ENCODE measurements at places on chromosomes 4 and X.

GRCh38 chr4:186659935-186660334, 63.7 kb downstream of the FAT1 start:
- no peaks in the 10 kb centered on the region for H3K27me3 ChIP-seq
- H3K4me3 ChIP-seq: peak overlapping the region; percentile 41
- no peak overlapping the region for H3K27ac ChIP-seq
- DNase-seq: no peak
- peaks cover 34% of the 10 kb centered on the region for H3K4me1 ChIP-seq

DNA sequence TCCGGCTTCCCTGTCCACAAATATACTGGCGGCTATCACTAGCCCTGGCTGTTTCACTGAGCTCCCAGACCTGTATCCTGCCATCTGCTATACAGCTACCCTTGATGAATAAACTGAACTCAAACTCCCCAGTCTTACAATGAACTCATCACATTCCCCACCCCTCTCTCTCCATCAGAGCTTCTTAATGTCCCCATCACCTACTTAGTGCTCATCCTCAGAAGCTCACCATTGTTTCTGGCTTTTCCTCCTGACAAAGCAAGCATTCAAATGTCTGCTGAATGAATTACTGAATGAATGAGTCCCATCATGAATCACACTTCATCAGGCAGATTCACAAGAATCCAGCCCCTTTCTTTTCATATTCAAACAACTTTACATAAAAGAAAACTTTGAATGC, 5.7 kb upstream of the DGAT2L6 start:
- no peaks in the 10 kb centered on the region for H3K36me3 ChIP-seq
- no peak overlapping the region for H3K4me3 ChIP-seq
- peaks cover 19% of the 10 kb centered on the region for H3K4me1 ChIP-seq

DNA sequence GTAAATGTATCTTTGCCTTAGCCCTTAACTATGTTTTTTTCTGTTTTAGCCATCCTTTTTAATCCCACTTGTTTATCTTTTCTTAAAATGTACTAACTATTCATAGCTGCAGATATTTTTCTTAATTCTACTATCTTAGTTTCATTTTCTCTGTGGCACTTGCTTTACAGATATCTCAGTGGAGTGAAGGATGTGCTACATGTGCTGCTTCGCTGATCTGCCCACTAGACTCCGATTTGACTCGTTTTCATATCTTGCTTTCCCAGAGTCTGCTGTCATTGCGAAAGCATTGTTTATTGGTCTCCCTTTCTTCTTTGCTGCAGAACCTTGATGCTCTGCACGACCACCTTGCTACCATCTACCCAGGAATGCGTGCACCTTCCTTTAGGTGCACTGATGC, 30.6 kb downstream of the GUCY1B1 start:
- no peaks in the 10 kb centered on the region for H3K27me3 ChIP-seq
- peaks cover 5% of the 10 kb centered on the region for H3K36me3 ChIP-seq
- H3K27ac ChIP-seq: no peak overlapping the region
- H3K4me3 ChIP-seq: no peak overlapping the region
- DNase-seq: no peak

DNA sequence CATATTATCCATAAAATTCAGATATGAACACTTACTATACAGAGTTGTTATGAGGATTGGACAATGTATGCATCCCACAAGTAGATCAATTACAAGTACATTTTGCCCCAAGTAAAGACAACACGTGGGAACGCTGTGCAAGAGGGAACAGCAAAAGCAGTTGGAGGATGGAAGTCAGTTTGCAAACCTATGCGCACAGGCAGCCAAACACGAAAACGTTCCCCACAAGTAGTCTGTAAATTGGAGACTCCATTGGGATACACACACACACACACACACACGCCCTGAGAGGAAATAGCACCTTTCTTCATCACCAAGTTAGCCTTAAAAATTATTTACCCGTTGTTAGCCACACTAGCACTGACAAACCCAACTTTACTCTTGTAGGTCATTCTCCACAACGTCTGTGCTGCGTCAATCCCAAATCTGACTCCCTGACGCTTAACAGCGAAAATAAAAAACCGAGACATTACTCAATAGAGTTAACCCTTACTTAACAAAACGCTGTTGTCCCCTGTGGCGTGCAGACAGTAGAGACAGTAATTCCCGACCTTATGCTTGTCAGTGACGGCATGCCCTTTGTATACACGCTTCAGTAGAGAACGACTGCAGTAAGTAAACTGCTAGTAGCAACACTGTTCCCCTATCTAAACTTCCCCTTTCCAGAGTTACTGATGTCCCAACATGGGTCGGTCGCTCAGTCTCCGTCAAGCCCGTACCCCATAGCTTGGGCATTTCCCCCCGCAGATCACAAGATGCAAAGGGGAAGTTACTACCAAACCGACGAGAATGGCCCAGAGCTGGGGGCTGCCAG, 730 bp downstream of the MANBA start:
- peak; percentile 26 for DNase-seq
- no peaks in the 10 kb centered on the region for H3K27me3 ChIP-seq
- peaks cover 20% of the 10 kb centered on the region for H3K36me3 ChIP-seq

GRCh38 chr4:1155314-1155713, 17.1 kb downstream of the SPON2 start:
- H3K4me3 ChIP-seq: peak overlapping the region; percentile 57
- H3K27ac ChIP-seq: no peak overlapping the region
- H3K27me3 ChIP-seq: peaks cover 46% of the 10 kb centered on the region

- H3K4me3 ChIP-seq: no peak overlapping the region
- no peaks in the 10 kb centered on the region for H3K27me3 ChIP-seq
- H3K27ac ChIP-seq: no peak overlapping the region
These were observed 11.4 kb upstream of the UBA1 start for GRCh38 chrX:47182106-47182700.

GRCh38 chr4:52317361-52317879, 266.3 kb downstream of the SPATA18 start:
- no peak overlapping the region for H3K4me3 ChIP-seq
- H3K27me3 ChIP-seq: no peaks in the 10 kb centered on the region
- H3K36me3 ChIP-seq: no peaks in the 10 kb centered on the region
- DNase-seq: no peak

GRCh38 chrX:154785716-154786115, 19.6 kb downstream of the MPP1 start:
- peaks cover 85% of the 10 kb centered on the region for H3K27me3 ChIP-seq
- peaks cover 5% of the 10 kb centered on the region for H3K36me3 ChIP-seq
- H3K4me3 ChIP-seq: no peak overlapping the region
- H3K27ac ChIP-seq: no peak overlapping the region
- DNase-seq: no peak
- peaks cover under 1% of the 10 kb centered on the region for H3K4me1 ChIP-seq

GRCh38 chr4:37415845-37416369, 171.4 kb downstream of the NWD2 start:
- no peak for DNase-seq
- no peak overlapping the region for H3K4me3 ChIP-seq
- H3K27me3 ChIP-seq: no peaks in the 10 kb centered on the region
- H3K27ac ChIP-seq: no peak overlapping the region
- no peaks in the 10 kb centered on the region for H3K4me1 ChIP-seq
- H3K36me3 ChIP-seq: no peaks in the 10 kb centered on the region

GRCh38 chrX:98405376-98405775, 1521.7 kb downstream of the RPA4 start:
- H3K4me1 ChIP-seq: no peaks in the 10 kb centered on the region
- H3K27me3 ChIP-seq: no peaks in the 10 kb centered on the region

- no peak overlapping the region for H3K27ac ChIP-seq
- no peaks in the 10 kb centered on the region for H3K4me1 ChIP-seq
- H3K27me3 ChIP-seq: peaks cover 54% of the 10 kb centered on the region
- no peak for DNase-seq
- H3K36me3 ChIP-seq: no peaks in the 10 kb centered on the region
These were observed 65.3 kb upstream of the WDR1 start for GRCh38 chr4:10181745-10182445.

DNA sequence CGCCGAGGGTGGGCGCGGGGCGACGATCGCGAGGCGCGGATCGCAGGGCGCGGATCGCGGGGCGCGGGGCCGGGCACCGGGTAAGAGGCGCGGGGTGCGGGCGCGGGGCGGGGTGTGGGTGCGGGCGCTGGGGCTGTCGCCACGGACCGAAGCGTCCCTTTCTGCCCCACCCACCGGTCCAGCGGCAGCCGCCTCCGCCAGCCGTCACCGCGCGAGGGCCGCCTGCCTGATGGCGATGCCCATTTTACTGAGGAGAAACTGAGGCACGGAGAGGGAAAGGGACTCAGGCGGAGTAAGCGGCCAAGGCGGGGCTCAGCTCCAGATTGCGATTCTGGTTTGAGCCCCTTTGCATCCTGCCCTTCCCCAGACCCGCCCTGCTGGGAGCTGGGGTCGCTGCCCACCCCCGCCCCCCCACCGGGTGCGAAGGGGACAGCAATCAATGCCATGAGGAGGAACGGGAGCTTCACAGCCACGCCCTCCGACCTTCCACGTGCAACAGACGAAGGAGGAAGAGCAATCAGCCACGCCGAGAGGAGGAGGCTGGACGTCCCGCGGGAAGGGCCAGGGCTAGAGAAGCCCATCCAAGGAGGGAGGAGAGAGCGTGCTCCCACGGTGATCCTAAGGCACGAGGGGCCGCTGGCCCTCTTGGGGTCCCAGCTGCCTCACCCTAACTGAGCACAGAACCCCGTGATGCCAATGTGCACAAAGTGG, 10.9 kb upstream of the MAN2B2 start:
- peaks cover 8% of the 10 kb centered on the region for H3K4me1 ChIP-seq
- H3K27ac ChIP-seq: no peak overlapping the region
- no peak overlapping the region for H3K4me3 ChIP-seq
- no peak for DNase-seq

DNA sequence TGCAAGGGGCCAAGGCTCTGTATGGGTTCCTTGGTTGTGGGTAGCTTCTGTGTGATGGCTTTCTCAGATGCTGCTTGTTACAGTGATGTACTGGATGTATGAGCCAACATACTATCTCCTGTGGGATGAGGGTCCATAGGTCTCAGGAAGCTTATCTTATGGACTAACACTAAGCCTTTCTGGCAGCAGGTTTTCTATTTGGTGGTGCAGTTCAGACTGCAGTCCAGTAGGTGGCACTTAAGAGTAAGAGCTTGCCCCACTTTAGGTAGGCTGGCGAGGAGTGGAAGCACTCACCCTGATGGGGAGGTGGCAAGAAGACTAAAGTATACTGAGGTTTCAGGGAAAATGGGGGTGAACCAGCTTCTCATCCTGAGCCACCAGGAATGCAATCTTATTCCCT, 306.7 kb upstream of the MAOA start:
- H3K4me3 ChIP-seq: no peak overlapping the region
- no peak overlapping the region for H3K27ac ChIP-seq
- no peaks in the 10 kb centered on the region for H3K4me1 ChIP-seq
- H3K36me3 ChIP-seq: no peaks in the 10 kb centered on the region
- DNase-seq: peak; percentile 46
- peaks cover 13% of the 10 kb centered on the region for H3K27me3 ChIP-seq

GRCh38 chr4:11463707-11464106, 35.0 kb upstream of the HS3ST1 start:
- H3K36me3 ChIP-seq: peaks cover 3% of the 10 kb centered on the region
- peaks cover 13% of the 10 kb centered on the region for H3K4me1 ChIP-seq
- no peak for DNase-seq
- H3K27me3 ChIP-seq: no peaks in the 10 kb centered on the region
- no peak overlapping the region for H3K4me3 ChIP-seq
- no peak overlapping the region for H3K27ac ChIP-seq

DNA sequence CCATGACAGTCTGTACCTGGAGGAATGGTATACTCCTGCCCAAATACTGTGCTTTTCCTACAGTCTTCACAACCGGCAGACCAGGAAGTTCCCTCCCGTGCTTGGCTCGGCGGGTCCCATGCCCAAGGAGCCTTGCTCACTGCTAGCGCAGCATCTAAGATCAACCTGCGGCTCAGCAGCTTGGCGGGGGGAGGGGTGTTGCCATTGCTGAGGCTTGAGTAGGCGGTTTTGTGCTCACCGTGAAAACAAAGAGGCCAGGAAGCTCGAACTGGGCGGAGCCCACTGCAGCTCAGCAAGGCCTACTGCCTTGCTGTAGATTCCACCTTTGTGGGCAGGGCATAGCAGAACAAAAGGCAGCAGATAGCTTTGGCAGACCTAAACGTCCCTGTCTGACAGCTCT, 152.7 kb downstream of the TEX11 start:
- no peaks in the 10 kb centered on the region for H3K36me3 ChIP-seq
- H3K27ac ChIP-seq: no peak overlapping the region
- no peak for DNase-seq
- H3K4me3 ChIP-seq: no peak overlapping the region

GRCh38 chr4:119048446-119048845, 87.2 kb upstream of the MYOZ2 start:
- no peaks in the 10 kb centered on the region for H3K36me3 ChIP-seq
- H3K27ac ChIP-seq: no peak overlapping the region
- H3K4me3 ChIP-seq: no peak overlapping the region

DNA sequence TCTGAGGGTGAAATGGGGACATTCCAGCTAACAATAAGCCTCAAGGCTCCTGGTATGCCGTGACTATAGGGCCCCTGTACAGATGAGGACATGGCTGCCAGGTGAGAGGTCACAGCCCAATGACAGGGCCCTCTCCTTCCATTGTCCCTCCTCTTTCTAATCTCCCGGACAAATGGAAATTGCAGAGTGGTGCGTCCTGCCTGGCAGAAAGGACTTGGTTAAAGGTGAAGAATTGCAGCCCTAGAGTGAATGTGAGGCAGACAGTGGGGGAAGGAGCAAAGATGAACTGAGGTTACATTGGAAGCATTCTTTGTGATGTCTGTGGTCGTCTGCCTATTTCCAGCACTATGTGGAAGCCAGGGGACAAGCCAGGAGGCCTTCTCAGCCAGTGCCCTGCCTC, 6.7 kb upstream of the UCP1 start:
- H3K27ac ChIP-seq: no peak overlapping the region
- H3K4me1 ChIP-seq: no peaks in the 10 kb centered on the region
- DNase-seq: no peak

DNA sequence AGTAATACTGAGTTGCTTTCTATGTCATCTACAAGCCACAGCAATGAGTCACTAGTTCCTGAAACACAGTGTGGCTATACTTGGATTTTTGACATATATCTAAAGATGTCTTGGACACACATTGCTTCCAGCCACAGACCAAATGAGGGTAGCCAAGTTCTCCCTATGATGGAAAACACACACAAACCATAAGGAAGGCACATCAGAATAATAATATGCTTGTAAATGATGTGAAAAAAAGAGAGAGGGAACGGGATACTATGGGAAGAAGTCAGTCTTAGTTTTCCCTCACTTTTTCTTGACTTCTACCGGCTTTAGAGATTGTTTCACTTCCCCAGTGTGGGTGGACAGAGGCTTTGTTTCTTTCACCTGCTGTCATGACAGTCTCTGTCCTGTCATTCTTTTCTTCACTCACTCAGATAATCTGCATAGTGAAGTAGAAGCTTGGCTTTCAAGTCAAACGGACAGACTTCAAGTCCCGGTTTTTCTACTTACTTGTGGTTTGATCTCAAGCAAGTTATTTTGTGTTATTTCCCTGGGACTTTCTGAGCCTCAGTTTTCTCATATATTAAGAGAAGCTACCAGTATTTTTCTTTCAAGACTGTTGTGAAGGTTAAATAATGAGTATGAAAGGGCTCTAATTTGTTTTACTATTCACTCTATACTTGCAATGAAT, 34.7 kb downstream of the P2RY10 start:
- no peak overlapping the region for H3K4me3 ChIP-seq

GRCh38 chr4:1928356-1929239, 57.4 kb downstream of the NSD2 start:
- peaks cover 26% of the 10 kb centered on the region for H3K36me3 ChIP-seq
- no peaks in the 10 kb centered on the region for H3K27me3 ChIP-seq
- DNase-seq: no peak
- H3K27ac ChIP-seq: no peak overlapping the region
- H3K4me3 ChIP-seq: no peak overlapping the region
- H3K4me1 ChIP-seq: no peaks in the 10 kb centered on the region
